ENCODE measurements at places on chromosomes 1 and 21. TPM values are rescaled to one million over a fixed set of nuclear protein-coding genes. Genes with fewer than 3 reads are reported as not detected.

DNA sequence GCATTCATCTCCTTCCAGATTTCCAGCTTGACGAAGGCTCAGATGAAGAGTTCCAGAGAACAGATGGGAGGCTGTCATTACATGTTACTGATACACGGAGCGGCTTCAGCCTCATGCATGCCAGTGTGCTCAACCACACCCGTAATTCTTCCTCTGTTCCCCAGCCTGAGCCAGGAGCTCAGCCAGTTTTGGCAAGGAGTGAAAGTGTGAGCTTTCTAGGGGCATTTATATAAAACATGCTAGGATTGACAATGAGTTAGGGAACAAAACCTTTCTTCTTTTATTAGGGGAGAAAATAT, 290.4 kb upstream of the PLXNA2 start:
- no peak for DNase-seq

- DNase-seq: no peak
Observed at GRCh38 chr1:233843525-233844204, 60.8 kb upstream of the SLC35F3 start.

DNA sequence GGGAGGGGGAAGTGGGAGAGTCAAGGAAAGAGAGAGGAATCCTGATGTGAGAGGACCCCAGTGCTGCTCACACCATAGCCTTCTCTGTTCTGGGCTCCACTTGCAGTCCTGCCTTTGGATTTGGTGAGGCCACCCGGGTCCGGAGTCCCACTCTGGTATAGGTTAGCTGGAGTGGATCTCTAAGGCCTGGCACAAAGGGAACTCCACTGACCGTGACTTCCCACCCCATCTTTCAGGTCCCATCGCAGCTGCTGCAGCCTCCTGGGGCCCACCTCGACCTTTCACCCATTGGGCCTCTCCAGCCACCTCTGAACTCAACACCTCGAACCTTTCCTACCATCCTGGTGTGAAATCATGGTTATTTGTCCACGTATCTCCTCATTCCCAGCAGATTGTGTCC, 324.4 kb downstream of the MATN1 start:
- DNase-seq: no peak

GRCh38 chr1:32897082-32898049, 3.8 kb downstream of the TMEM54 start:
- DNase-seq: no peak

DNA sequence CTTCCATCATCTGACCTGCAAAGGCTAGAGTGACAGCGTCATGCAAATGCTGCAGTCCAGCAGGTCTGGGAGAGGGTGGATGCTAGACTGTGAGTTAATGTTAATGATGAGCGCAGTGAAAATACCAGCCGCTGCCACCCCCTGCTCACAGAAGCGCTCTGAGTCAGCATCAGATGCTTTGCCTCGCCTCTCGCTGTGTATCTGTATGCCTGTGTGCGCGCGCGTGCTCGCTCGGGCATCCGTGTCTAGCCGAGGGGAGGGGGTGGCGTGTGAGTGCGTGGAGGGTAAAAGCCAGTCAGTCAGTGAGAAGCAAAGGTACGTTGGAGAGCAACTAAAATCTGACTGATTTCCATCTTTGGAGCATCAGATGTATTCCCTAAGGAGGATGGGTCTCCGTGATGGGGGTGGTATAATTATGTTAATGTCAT, 858.7 kb downstream of the USP25 start:
- DNase-seq: no peak

- DNase-seq: no peak
Observed at GRCh38 chr21:26572076-26572701, 897 bp downstream of the CYYR1 start.

KDM5B gene
- 103 TPM for polyA plus RNA-seq

CRP gene
- not detected for polyA plus RNA-seq

ATAD3C gene
- polyA plus RNA-seq: 2.6 TPM

SLAMF1 gene
- not detected for polyA plus RNA-seq

Measured in left renal cortex interstitium (tissue), 4 donors.